ENCODE measurements at places on chromosomes 3 and 15.

- DNase-seq, result no peak
Observed at GRCh38 chr3:23671851-23672589, 133.7 kb upstream of the UBE2E1 start.

DNA sequence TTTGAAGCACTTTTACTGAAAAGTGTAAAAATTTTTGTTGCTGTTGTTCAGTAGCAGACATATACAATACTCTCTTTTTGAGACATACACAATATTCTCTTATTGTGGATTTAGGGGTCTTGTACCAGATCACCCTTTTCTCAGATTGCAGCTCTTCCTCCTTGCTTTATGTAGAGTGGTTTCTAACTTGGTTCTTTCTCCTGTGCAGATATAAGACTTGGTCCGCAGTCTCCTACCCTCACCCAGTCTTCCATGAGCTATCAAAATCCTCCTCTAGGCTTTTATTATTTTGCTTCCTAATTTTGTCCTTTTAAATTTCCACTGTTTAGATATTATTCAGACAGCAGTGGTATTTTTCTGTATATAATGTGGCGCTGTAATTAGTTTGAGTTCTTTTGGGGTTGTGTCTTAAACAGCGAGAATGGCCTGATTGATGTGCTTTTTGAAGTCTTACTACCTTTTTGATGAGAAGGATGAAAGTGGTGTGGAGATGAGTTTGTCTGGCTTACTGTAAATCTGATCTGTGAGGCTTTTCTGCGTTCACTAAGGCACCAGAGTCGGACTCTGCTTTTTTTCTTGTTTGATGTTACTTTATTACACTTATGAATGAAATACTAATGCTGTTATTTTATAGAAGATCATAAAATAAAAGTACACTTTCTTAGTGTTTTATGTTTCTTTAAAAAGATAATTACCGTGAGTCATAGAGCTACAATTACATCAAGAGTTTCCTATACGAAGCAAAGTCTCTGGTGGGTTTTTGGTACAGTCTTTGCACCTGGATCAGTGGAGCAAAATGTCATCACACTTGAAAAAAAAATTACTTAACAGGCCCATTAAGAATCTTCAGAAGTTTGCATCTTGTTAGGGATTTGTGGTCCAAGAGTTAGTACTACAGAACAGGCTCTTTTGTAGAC lies 27.8 kb downstream of the FNDC3B start:
- no peak for DNase-seq

DNA sequence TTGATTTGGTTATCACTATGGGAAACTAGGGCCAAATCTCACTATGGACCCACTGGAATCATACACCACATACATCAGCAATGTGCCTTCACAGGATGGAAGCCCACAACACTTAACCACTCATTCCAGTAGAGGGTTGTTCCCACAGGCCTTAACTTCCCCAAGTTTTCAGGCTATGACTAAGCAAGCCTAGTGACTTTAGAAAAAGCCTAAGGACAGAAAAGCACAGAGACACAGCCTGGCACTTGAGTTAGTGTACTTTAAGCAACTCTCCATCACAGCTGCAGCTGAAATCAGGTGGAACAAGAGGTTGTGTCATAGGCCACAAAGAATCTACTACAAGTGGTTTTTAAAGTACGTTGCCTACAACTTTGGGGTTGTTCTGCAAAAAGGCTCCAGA lies 128.7 kb downstream of the LRRN1 start:
- no peak for DNase-seq

DNA sequence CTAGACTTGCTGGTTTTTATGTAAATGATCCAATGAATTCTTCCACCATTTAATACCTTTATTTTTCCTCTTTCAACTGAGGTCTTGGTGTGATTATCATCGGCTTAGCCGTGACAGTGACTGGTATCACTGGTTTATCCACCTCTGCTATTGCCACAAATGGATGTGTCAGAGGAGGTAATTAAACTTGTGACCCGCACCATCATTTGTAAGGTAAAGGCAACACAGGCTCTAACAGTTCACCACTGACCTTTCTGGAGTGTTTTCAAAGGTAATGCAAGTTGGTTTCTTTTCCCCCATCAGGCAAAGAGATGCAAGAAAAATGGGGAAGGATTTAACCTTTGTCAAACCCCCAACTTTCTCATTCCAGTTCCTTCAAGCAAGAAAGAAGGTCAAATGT lies 19.7 kb downstream of the SLC12A1 start:
- DNase-seq, result no peak

DNA sequence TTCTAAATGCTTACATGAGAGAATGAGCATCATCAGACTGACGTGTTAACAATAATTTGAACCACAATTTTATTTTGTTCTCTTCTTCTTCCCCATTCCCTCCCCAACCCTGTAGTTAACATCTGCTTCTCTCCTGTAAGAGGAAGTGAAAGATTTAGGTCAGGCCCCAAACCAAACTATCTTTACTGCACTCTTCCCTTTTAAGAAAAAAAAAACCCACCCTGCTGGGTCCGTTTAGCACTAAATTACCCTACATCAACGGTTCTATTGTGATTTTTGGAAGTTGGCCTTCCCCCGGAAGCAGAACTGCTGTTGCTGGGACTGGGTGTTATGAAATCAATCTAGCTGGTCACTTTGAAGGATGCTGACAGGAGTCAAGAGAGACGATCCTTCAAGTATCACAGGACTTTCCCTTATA lies 49.4 kb downstream of the NFKBIZ start:
- no peak for DNase-seq

DNA sequence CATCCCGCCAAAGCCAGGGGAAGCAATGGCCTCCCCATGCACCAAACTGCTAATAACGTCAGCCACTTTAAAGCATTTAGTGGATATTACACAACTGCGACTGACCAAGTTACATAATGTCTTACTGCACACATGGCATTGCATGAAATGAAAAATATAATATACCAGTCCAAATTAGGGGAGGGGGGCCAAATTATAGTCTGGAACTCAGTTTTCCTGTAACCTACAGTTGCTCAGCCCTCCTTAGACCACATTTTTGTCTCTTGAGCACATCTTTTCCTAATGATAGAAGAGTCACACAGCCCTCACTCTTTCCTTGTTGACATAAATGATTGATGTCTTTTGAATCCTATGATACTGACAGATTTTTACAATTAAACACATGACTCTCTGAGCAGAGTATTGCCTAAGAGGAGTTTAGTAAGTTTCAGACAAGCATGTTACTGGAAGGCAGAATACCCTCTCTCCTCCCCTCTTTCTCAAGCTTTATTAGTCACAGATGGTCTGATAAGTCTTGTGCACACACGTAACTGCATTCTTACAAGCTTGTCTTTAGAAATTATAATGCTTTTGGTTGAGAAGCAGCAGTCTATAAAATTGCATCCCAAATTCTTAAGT lies 1.1 kb upstream of the PLD1 start:
- DNase-seq, result no peak

GRCh38 chr3:34020170-34020569 lies 221.7 kb downstream of the PDCD6IP start:
- DNase-seq, result no peak

DNA sequence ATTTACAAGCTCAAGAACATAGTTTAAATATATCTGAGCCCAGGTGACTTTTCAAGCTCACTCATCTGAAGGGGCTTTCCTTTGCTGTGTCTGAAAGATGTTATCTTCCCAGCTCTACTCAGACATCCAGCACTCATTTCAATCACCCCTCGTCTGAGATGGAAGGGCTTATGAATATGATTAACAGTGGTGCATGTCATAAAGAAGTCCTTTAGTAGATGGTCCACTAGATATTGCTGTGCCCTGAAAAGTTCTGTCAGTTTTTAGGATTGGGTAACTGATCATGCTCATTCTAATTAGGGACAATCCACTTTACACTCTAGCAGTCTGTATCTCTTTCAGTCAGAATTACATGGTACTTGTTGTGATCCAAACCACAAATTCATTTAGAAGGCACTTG lies 28.3 kb downstream of the RETNLB start:
- no peak for DNase-seq

- DNase-seq, result no peak
Observed at GRCh38 chr3:37519661-37520060, 342.0 kb upstream of the CTDSPL start.

DNA sequence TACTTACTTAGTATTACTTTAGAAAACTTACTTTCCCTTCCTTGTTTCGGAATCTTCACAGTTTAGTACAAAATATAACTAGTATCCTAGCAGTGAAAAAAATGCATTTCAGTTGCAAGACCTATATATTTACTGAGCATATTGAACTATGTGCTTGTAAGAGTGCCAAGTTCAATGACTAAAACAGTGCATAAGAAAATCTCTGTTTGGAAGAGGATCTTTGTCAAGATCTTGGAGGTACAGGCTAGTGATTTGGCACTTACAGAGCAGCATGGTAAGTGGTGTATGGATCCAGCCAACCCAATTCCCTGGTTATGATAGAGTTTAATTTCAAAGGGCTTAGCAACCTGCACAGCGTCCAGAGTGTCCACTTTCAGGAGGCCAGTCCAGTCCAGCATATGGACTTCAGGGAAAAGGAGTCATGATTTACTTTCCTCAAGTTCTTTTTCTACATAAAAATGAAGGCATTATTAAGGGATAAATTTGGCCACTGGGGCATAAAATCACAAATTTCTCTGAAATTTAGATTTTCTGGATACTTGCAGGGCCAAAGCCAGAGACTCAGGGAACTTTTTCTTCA lies 625.8 kb upstream of the BCHE start:
- DNase-seq, result no peak

GRCh38 chr15:25375557-25375956 lies 63.3 kb downstream of the UBE3A start:
- no peak for DNase-seq

DNA sequence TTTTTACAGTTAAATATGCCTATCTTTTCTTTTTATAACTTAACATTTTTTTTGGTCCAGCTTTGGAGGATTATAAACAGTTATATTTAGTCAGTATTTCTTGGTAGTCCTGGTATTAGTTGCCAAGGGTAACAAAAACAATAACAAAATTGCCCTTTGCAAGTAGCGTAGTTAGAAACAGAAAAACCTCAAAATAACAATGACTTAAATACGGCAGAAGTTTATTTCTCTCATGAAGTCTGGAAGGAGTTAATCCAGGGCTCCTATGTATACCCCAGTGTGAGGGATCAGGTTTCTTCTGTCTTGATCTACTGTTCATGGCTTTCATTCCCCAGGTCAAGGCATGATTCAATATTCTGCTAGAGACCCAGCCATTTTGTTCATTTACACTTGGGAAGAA lies 14.1 kb upstream of the MYH15 start:
- DNase-seq, result no peak

GRCh38 chr3:72613871-72614270 lies 234.4 kb downstream of the SHQ1 start:
- DNase-seq, result no peak

- DNase-seq, result peak; percentile 9
Observed at GRCh38 chr3:48088056-48088748, 72.0 kb upstream of the MAP4 start.

- DNase-seq, result no peak
Observed at GRCh38 chr3:197424674-197425484, 126.5 kb upstream of the DLG1 start.

- DNase-seq, result peak; percentile 21
Observed at GRCh38 chr3:187802928-187803259, 57.6 kb upstream of the BCL6 start.

DNA sequence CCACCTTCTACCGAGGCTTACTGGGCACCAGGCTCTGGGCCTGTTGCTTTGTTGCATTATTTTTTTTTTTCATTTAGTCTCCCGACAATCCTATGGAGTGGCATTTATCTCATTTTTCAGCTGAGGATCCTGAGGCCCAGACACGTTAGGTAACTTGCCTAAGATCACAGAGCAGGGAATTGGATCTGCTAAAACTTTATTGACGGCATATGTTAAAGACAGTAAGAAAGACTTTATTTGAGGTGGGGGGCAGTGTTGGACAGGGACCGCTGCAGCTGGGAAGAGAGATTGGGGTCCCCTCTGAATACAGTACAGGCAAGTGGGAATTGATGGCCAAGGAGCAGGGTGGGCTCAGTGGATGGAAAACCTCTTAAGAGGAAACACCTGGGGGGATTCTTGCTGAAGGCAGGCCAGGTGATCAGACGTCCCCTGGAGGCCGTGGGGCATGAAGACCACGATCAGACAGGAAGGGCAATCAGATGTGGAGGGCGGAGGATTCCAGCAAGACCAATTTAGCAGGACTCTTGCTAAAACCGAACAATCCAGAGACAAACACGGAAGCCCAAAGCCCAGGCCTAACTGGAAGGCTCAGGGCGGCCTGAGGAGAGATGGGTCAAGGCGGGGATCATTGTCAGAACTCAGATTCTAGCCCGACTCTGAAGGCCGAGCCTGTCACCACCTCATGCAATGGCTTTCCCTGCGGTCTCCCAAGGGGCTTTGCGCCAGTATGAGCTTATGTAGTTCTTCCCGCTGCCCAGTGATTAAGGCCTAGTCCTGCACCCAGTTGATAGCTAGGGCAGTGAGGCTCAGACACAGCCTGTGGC lies 53.7 kb downstream of the RGMA start:
- DNase-seq, result no peak

DNA sequence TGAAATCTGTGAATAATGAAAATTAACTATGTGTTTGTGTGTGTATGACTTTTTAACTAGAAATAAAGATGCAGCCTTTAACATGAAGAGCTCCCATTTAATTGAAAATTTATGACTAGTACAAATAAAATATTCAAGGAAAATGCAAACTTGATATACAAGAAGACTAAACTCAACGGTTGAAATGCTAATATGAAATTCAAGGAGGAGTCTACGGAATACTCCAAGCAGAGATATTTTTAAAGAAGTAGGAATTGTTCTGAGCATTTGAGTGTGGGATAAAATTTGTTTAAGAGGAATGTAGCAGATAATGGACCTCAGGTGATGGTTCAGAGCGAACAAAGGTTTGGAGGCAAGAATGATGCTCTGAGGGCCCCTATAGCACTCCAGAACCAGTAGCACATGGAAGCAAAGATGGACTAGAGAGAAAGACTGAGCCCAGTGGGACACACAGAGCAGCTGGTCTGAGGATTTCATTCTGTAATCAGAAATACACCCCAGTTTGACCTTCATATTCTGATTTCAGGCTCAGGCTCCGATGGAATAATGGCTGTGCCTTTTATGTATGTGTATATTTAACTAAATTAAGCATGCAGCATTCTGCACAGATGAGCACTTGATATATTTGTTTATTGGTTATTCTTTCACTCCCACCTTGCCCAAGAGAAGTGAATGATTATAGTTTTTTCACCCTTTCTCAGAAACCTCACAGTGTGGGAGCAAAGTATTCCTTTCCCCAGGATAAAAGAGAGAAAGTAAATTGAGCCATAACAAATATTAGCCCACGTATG lies 227.1 kb downstream of the ZPLD1 start:
- no peak for DNase-seq
